AG20443 (cell line): ENCODE measurements at places on chromosomes 4 and X.

DNA sequence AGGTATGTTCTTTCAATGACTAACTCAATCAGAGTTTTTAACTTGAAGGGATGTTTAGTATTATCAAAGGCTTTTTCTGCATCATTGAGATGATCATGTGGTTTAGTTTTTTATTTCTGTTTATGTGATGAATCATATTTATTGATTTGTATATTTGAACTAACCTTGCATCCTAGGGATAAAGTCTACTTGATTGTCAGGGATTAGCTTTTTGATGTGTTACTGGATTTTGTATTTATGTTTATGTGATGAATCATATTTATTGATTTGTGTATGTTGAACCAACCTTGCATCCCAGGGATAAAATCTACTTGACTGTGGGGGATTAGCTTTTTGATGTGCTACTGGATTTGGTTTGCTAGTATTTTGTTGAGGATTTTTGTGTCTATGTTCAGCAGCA is 615.4 kb upstream of the GRID2 start:
- no peak for DNase-seq

DNA sequence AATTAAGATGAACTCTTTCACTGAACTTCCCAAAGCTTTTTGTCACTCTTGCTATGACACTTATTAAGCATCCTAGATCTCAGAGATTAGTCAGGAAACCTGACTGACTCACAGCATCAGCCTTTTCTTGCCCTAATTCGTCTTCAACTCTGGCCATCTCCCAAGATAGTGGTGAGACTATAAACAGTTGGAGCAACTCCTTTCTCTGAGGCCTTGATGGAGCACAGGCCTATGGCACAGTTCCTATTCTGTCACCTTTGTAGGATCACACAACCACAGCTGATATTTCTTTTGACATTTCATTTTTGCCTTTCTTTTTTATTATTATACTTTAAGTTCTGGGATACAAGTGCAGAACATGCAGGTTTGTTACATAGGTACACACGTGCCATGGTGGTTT is 217.6 kb downstream of the PRR32 start:
- DNase-seq: no peak

DNA sequence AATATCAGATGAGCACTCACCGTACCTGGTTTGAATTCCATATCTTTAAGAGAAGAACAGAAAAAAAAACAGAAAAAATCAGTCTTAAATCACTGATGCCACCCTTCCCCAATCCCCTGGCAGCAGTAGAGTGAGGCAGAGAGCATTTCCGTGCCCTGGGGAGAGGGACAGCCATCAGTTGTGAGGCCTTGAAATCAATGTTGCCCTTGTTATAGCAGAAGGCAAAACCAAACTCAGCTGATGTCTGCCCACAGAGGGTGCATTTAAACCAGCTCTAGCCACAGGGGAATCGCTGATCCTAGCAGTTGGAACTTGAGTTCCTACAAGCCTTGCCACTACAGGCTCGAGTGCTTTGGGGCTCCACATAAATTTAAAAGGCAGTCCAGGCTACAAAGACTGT is 338.5 kb upstream of the FMR1 start:
- DNase-seq: no peak

GRCh38 chrX:119981286-119982070 is 37.9 kb upstream of the NKAP start:
- DNase-seq: peak; percentile 25

GRCh38 chr4:113976741-113977525 is 2.5 kb downstream of the ARSJ start:
- DNase-seq: no peak

GRCh38 chrX:103742339-103742738 is 31.6 kb downstream of the TMEM31 start:
- DNase-seq: no peak

DNA sequence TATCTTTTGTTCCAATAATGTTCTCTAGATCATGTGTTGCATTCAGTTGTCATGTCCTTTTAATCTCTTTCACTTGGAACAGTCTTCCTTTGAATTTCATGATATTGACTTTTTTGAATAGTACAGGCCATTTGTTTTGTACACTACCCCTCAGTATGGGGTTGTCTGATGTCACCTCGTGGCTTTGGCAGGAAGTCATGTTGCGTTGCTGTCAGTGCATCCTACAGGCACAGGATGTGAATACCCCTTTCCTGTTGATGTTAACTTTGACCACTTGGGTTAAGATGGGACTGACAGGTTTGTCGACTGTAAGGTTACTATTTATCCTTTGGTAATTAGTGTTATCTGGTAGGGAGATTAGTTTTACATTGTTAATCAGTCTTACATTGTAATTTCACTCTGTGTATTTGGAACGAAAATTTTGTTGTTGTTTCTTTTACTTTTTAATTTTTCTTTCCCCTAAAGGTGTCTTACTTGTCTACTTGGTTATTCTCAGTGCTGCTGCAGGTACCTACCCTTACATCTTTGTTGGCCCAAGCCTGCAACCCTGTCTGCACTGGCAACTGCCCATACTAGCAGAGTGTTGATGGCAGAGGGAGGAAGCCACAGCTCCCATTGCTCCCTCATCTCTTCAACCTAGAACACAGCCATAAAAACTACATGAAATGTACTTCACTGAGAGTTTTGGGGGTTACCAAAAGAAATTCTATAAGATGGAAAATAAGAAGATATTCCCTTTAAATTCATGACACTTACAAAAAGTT is 14.7 kb upstream of the ATP8A1 start:
- no peak for DNase-seq

DNA sequence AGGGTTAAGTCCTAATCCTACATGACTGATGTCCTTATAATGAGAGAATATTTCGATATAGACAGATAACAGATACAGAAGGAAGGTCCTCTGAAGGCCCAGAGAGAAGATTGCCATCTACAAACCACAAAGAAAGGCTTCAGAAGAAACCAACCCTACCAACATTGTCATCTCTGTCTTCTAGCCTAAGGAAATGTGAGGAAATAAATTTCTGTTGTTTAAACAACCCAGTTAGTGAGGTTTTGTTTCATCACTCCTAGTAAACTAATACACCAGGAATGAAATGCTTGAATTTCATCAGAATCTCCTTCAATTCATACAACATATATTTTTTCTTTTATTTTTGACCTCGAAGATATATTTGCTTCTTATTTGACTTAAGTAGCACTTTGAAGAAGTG is 1527.8 kb downstream of the STIM2 start:
- no peak for DNase-seq
